ENCODE measurements at places on chromosomes 12 and 14.

- DNase-seq = no peak
These were observed 16.0 kb downstream of the PAPLN start for GRCh38 chr14:73253323-73253610.

DNA sequence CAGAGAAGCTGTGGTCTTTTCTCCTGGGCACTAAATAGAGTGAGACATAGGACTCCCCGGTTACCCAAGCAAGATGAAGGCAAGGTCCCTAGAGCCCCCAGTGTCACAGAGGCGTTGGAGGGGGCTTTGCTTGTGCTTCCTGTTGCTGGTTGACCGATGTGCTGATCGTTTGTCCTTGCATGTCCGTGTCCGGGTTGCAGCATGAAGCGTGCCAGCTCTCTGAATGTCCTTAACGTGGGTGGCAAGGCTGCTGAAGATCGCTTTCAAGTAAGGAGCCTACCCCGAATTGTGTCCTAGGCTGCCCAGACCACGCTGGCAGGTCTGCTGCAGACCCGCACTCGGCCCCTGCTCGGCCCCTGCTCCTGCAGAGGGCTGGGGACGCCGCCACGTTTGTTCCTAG lies 23.1 kb downstream of the XRCC3 start:
- DNase-seq = no peak

DNA sequence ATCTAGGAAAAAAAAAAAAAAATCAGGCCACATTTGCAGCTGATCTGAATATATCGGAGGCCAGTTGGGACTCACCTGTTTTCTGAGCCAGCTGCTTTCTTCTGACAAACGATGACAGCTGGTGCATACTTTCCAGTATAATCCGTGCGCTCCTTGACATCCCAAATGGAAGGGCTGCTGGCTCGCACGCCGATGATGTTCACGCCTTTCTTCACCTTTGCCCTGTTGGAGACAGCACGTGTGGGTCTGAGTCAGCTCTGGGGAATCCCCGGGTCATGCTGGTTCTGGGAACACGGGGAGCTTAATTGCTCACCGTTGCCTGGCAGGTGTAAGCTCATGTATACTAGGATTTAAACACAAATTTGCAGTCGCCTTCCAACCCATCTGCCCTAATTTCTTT lies 372.8 kb downstream of the TMEM132D start:
- DNase-seq = no peak

DNA sequence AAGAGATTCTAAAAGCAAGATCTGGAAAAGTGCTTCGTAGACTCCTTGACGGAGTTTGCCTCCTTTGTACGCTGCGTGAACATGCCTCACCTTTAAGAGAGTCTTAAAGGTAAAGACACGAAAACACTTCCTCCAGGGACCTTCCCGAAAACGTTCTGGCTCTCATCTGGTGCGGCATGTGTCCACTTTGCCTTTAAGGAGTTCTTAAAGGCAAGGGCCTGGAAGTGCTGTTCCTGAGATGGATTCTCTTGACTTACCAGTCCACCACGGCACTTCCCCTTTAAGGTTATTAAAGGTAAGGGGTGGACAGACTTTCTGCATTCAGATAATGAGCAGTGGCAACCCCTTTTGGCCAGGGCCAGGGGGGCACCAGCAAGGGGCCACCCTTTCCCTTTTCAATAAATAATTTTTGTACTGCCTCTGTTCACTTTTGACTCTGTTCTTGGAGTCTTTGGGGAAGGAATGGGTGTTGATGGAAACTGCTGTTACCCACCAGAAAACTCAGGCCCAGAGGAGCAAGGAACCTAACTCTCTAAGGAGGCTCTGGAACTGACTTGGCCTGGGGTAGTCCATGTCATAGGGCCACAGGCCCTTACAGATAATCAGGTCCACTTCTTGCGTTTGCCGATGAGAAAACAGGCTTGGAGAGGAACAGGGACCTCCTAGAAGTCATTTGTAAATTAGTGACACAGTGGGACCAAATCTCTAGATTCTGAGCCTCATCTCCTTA lies 4.4 kb downstream of the REM2 start:
- DNase-seq = peak; percentile 44

DNA sequence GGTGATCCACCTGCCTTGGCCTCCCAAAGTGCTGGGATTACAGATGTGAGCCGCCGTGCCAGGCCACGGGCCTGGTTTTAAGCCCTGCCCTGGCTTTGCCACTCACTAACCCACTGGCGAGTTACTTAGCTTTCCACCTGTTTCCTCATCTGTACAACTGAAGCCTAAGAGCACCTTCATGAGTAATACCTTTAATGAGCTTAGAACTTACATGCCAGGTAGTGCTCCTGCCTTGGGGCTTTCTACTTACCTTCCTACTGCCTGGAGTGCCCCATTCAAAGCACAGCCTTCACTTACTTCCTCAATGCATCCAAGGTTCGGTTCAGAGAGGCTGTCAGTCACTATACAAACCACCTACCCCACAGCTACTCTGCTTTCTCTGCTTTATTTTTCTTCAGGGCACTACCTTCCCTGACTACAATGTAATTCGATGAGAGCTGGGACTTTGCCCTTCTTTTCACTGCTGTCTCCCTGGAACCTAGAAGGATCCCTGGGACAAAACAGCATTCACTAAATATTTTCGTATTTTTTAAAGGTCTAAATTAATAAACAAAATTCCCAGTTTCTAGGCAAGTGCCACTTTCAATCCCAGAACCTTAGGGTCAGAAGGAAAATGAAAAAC lies 13.8 kb downstream of the ZCCHC8 start:
- DNase-seq = no peak

GRCh38 chr14:68945190-68945584 lies 33.9 kb downstream of the ACTN1 start:
- DNase-seq = no peak

DNA sequence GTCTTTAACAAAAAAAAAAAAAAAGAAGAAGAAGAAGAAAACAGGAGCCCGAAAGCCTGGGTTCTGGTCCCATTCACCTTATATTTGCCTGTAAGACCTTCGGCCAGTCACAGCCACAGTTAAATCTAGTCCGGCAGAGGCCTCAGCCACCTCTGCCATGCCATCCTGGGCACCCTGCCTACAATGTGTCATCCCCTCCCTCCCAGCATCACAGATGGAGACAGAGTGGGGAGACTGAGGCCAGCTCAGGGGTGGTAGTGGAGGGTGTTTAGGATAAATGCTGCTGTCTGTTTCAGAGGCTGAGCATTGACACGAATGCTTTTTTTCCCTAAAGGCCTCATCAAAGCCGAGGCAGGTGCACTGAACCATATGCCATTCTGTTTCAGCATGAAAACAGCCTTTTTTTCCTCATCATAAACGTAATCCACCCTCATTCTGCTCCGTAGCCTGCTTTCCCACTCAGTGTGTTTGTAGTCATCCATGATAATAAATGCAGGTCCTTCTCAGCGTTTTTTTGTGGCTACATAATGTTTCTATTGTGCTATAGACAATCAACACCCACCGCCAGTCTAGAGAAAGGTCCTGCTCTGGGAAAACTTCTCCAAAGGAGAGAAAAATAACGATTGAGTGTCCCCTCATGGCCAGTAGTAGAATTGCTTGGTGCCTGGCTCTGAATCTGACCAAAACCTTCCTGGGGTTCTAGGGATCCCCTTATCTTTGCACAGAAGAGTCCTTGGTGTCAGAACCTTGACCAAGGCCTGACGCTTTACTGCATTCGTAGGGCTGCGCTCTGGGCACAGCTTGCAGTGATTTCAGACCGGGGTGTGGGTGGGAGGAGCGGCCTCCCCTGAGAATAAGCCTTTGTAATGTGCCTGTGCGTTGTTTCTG lies 41.1 kb upstream of the TSPAN9 start:
- no peak for DNase-seq

DNA sequence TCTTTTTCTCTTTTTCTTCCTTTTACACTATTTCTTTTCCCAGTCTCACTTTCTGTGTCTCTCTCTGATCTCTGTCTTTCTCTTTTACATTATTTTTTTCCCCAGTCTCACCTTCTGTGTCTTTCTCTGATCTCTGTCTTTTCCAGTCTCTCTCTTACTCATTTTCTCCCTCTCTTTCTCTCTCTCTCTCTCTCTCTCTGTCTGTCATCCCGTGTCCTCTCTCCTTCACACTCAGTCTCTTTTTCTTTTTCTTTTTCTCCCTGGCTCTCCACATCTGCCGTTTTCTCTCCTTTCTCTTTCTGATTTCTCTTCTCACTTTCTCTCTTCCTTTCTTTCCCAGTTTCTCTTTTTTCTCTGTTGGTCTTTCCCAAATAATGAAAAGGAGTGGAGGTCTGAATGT lies 22.3 kb downstream of the DHRS4L2 start:
- DNase-seq = no peak

- DNase-seq = peak; percentile 1
These were observed 31.7 kb downstream of the ANO4 start for GRCh38 chr12:100826323-100826722.

DNA sequence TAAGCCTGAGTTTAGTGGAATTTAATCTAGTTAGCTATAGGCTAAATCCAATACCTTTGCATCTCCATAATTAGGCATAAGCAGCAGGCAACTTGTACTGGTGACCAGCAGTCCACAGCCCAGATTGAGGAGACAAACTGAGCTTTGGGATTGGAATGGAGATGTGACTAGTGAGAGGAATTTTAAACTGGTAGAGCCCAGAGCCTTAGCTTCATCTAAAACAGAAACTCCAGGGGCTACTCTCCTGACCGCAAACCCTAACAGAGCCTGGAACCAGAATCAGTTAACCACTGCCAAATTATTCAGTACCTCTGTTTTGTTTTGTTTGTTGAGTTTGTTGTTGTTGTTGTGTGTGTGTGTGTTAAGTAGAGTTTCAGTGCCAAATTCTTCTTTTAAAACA lies 53.2 kb downstream of the TSPAN19 start:
- DNase-seq = no peak

All from stimulated activated CD4-positive, alpha-beta T cell treated with anti-CD3 and anti-CD28 coated beads, Interleukin-1b, Interleukin-23, amount 100 ng/mL, for 48 hours (primary cell).